ENCODE measurements at places on chromosomes 1 and 21.

DNA sequence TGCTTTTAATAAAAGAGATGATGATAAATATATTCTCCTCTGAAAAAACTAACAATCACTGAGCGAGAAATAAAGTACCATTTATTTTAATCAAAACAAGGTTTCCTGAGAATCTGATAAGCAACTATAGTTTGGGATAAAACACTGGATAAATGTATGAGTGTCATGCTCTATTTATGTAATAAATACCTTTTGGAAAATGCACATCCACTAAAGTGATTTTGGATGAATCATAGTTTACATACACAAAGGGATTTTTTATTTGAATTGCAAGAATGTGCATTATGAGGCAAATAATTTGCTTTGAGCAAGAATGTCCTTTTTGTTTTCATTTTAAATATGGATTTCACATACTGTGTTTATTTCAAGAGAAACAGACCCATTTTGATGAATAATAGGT is 1483.5 kb downstream of the MRPL39 start:
- DNase-seq = no peak

DNA sequence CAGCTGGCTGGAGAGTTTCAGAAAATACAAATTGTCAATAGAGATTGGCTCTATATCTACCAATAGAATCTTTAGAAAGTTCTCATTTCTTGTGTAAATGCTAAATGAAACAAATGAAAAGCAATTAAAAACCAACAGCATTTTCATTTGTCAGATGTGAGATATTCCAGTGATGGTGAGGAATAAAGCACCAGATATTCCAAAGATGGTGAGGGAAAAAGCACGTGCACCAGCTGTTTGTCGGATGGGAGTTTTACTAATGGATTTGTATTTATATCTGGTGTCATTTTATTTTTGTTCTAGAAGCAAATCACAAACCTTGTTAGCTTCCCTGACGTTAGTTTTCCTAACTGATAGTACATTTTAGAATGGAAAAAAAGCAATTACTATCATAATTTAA is 188.8 kb downstream of the PCP4 start:
- no peak for DNase-seq

DNA sequence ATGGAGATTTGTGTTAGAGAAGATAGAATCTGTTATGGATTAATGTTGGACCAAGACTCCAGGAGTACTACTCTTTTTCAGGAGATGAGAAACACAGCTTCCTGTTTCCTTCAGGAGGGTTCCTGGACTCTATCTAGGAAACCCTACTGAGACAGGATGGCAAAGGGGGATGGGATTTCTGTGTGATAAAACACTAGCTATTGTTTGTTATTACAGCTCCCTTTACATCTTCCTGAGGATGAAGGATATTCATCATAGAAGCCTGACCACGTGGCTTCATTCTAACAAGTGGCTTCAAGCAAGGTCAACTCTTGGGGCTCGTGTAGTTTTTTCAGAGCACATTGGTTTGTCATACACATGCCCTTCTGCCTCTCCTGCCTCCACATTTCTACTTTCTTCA is 33.3 kb downstream of the RGL1 start:
- DNase-seq = no peak

GRCh38 chr21:35438643-35439404 is 389.7 kb upstream of the RUNX1 start:
- DNase-seq = no peak

DNA sequence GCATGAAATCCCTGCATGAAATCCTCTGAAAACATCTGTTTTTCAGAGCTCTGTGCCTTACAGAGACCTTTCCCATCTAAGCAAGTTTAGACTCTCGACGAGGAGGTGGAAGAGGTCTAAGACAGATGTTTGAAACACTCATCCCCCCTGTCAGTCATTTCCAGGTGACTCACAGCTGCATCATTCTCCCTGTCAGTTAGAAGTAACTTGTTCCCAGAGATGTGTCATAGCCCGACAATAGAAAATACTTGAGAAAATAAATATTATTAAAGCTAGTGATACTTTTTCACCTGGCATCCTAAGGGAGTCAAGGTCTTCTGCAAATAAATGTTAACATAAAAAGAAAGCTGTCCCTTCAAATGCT is 41.6 kb upstream of the SEC16B start:
- no peak for DNase-seq

- DNase-seq = no peak
Measured at GRCh38 chr1:199727682-199728081, 299.8 kb upstream of the NR5A2 start.

DNA sequence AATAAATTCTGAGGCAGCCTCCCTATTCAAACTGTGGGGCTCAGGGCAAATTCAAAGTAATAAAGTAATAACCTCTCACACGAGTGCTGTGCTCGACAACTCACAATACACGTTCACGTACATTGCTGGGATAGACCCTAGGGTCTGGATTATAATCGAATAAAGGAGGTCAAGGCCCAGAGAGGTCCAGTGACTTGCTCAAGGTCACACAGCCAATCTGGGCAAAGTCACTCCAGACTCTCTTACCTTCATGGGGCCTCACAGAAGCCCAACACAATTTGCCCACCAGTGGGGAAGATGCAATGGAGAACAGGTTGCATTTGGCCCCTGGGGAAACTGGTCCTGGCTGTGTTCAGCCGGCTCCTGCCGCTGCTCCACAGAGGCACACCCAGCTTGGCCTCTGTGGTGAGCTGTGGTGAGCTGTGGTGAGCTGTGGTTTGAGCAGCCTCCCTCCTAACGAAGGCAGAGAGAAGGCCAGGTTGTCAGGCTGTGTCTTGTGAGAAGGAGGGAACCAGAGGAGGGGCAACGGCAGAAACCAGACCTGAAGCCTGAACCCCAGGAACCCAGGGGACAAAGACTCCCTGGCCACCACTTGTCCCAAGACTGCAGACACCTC is 35.1 kb downstream of the NUAK2 start:
- peak; percentile 41 for DNase-seq

GRCh38 chr1:247905910-247906503 is 10.6 kb downstream of the OR2W3 start:
- no peak for DNase-seq

DNA sequence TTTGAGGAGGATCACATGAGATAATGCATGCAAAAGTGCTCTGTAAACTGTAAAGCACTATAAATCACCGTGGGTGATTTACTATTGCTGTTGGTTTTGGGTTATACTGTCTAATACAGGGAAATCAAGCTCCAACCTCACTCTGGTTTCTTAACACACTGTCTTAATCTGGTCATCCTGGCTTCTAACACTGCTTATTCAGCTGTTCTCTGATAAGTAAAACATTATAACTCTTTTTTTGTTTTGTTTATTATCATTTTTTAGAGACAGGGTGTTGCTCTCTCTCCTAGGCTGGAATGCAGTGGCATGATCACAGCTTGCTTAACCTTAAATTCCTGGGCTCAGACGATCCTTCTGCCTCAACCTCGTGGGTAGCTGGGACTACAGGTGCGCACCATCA is 21.9 kb upstream of the LSM10 start:
- no peak for DNase-seq

Data from stimulated activated naive CD4-positive, alpha-beta T cell treated with Interleukin-2 at 50 U/mL for 16 hours (primary cell).